ENCODE measurements at places on chromosomes 7 and 10.

DNA sequence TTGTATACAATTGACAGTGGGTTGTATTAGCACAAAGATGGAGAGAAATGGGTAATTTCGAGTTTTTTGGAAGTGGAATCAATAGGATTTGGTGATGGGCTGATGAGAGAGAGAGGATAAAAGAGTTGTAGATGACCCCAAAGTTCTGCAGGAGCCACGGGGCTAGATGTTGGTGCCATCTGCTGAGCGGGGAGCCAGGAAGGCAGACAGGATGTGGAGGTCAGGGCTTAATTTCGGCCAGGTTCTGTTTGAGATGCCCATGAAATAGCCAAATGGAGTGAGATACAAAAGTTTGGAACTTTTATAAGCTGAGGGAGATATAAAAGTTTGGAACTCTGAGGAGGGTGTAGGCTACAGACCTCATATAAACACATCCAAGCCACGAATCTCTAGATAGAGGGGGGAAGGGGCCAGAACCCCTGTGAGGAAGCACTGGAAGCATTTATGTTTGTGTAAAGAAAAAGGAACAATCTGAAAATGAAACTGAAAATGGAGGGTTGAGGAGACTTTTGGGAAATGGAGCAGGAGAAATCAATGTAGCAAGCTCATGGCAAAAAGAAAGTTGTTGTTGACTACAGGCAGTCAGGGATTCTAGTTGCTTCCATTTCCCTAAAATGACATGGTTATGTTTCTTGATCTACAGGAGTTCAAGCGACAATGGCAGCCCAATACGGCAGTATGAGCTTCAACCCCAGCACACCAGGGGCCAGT, 2.2 kb downstream of the GIMAP4 start:
- DNase-seq: no peak

GRCh38 chr10:60542657-60543056, 153.0 kb upstream of the ANK3 start:
- DNase-seq: no peak

- DNase-seq: no peak
These were observed 411.9 kb downstream of the TFEC start for GRCh38 chr7:115618676-115619075.

- no peak for DNase-seq
These were observed 17.4 kb upstream of the TMEM236 start for GRCh38 chr10:17734432-17735080.

DNA sequence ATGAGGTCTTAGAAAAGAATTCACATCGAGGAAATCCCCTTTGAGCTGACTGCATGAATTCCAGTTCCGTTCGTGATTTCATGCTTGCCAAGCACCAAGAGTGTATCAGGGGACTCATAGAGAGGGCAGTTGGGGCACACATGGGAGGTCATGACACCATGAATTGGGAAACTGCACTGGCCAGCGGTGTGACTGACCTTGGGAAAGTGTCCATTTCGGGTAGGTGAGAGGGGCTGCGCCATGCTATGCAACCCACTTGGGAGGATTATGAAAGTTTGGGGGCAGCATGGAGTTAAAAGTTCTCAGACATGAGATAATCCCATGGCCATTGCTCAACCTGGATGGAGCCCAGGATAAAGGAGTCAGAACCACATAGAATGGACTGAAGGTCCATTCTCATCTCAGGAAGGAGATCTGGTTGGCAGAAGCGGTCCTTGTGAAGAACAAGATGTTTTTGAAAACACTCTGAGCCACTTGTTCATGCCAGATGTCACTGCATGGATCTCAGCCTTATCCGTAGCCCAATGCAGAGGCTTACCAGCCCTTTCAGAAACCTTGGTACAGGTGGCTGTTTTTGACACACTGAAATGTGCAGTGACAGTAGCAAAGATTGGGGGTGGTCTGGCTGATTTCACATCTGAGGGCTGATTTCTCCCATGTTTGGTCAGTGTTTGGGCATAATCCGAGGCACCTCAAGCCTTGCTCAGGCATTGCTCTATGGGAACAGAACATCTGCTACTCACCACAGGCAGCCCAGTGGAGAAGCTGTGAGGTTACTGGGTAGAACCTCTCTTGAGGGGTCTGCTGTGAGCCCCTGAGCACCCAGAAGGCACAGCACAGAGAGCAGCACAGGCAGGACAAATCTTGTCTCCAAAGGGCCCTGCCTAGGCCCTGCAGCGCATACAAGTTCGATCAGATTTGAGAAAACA, 252.3 kb downstream of the CXCL12 start:
- DNase-seq: no peak

GRCh38 chr10:121819049-121819448, 108.8 kb downstream of the ATE1 start:
- no peak for DNase-seq

GRCh38 chr7:118059209-118059608, 124.8 kb upstream of the LSM8 start:
- DNase-seq: no peak

GRCh38 chr10:104842704-104843103, 201.6 kb downstream of the SORCS3 start:
- DNase-seq: no peak

DNA sequence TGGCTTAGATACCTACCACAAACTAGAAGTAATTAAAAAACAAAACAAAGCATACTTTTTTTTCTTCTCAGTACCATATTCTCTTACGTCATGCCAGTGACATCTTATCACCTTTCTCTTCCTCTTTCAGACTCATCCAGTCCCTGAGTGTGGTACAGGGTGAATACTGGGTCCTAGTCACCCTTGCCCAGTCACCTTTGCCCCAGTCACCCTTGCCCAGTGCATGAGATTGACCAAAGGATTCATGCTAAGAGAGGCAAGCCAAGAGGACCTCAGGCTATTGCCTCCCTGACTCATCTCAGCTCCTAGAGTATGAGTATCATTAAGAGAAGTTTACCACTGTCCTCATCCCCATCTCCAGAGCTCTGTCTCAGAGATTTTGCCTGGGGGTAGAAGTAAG, 10.0 kb upstream of the TSPAN12 start:
- DNase-seq: no peak

- DNase-seq: no peak
These were observed 104.0 kb downstream of the SRI start for GRCh38 chr7:88115816-88116215.

DNA sequence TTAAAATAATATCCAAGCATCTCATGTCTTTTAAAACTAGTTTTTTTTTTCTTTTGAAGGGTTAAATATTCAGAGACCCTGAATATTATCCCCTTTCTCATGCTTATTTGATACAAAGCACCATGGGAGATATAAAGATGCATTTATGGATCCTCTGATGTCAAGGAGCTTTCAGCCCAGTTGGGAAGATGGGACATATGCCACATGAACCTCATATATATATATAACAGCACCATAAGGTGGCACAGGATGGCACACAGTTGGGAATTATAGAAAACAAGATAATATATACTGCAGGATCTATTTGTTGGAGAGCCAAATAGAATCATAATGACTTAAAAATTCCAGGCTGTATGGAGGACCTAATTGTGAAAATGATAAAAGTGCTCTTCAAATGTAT, 185.4 kb upstream of the IMMP2L start:
- no peak for DNase-seq

GRCh38 chr10:59012839-59013238, 163.6 kb upstream of the PHYHIPL start:
- no peak for DNase-seq

DNA sequence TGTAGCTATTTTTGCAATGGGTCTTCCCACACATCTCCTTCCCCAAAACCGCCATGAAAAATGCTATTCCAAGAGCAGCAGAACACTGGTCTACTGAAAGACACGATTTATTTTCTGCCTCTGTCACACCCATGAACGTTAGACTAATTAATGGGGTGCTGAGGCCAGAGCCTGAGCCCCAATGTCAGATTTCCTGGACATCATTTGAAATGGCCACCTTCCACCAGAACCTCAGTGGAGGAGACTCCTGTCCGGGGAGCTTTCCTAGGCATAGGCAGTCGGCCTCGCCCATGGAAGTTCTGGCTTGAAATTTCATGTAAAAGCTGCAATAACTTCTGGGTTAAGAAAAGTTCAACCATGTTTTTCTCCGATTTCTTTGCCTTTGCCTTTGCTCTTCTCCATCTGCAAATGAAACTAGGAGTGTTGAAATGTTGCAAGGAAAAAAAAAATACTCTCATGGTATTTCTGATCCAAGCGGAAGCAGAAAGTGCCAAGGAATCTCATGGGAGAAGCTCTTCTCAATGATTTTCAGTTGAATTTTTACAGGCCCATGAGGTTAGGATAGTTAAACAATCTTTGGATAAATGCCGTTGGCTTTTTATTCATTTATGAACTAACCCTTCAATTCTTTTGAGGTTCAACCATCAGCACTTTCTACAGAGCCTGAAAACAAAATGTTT, 570.8 kb upstream of the MGMT start:
- DNase-seq: no peak

DNA sequence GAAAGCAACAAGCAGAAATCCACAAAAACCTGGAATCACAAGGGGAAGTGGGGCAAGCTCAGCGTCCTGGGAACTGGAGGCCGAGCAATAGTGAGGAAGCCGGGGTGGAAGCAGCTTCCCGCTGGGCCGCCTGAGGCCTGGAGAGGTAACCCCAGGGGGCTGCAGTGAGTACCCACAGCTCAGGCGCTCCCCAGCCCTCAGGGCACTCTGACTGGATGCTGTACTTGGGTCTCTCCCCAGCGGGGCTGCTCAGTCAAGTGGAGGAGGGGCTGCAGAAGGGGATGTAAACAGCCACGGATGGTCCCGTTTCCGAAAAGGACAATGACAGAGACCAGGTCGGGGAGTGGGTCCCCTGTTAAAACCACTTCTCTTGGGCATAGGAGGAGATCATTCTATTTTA, 50.3 kb downstream of the SLIT1 start:
- DNase-seq: no peak

DNA sequence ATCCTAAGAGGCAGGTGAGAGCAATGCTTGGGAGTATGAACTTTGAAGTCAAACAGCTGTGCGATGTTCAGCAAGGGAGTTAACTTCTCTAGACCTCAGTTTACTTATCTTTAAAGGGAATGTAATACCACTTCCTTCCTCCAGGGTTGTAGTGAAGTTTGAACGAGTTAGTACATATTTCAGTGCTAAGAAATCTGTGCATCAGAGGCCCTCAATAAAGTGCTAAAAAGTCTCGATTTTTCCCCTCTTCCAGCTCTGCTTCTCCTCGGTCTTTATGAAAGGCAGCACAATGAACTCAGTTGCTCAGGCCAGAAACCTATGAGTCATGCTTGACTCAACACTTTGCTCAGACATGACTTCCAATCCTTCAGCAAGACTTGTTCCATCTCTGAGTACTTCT, 418.9 kb downstream of the MDFIC start:
- DNase-seq: no peak

- DNase-seq: no peak
These were observed 68.1 kb downstream of the TNS3 start for GRCh38 chr7:47513741-47514241.

- DNase-seq: peak; percentile 60
These were observed 10.1 kb downstream of the OTUD1 start for GRCh38 chr10:23448802-23449570.

- DNase-seq: no peak
These were observed 215.5 kb downstream of the THSD7A start for GRCh38 chr7:11616466-11616865.

GRCh38 chr7:143885951-143886350, 16.0 kb downstream of the TCAF1 start:
- DNase-seq: no peak

GRCh38 chr10:124654686-124655085, 89.5 kb downstream of the FAM53B start:
- DNase-seq: no peak

DNA sequence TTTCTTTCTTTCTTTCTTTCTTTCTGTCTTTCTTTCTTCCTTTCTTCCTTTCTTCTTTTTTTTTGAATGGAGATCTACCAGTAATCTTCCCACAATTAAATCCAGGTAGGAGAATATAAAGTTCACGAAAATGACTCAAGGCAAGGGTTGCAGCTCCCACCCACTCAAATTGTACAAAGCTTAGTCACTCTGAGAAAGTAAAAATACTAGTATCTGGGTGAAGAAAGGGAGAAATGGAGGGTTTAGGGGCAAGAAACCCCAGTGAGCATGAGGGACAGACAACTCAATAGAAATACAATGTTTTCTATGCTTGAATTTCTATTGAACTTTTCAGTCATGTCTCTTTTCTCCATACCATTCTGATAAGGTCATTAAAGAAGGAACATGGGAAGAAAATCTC, 200.8 kb downstream of the GATA3 start:
- no peak for DNase-seq

GRCh38 chr10:18203471-18203870, 63.2 kb downstream of the CACNB2 start:
- DNase-seq: no peak

DNA sequence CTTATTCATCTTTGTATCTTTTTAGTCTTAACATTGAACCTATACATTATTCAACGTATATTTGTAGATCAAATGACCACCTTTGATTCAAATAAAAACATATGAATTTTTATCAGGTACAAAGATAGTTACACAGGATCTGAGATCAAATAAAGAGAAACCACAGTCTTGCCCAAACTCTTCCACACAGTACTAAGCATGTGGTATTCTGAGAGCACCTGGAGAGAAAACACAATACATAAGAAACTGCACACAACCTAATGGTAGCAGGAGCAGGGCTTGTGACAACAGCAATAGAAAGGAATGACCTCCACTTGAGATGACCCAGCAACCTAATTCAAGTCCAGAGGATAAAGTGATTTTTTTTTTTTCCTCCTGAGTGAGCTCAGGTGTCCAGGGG, 6.5 kb upstream of the WASL start:
- DNase-seq: no peak

- no peak for DNase-seq
These were observed 100.0 kb upstream of the AMPH start for GRCh38 chr7:38731215-38731614.

GRCh38 chr10:76141376-76141775, 710.0 kb downstream of the LRMDA start:
- DNase-seq: no peak

DNA sequence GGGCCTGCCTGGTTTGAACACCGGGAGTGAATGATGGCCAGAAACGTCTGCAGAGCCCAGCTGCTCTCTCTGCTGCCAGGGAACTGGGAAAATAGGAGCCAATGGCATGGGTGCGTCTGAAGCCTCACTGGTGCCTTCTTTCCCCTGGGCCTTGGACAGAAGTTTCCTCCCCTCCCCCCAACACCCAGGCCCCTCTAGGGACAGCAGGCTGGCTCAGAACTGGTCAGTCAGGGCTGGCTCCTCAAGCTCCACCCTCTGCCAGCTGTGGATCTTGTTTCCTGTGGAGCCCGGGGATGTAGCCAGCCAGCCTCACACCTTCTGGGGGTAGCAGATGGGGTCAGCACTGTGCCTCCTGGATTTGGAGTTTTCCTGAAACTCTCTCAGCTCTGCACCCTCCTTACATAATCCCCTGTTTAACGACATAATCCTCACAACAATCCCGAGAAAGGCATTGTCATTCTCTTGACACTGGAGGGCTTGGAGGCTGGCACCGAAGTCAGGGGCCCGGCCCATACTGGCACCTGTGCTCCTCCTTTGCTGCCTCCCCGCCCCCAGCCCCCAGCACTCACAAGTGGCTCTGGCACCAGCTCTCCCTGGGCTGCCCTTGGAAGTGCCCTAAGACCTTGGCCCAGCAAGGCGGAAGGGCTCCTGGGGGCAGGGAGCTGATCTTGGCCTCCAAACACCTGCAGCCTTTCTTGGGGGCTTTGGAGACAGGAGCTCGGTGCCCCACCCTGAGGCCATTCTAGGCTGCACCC, 5.7 kb downstream of the LDB3 start:
- DNase-seq: no peak

GRCh38 chr7:31663072-31663471, 23.9 kb upstream of the PPP1R17 start:
- DNase-seq: no peak

GRCh38 chr10:121591186-121591585, 7.1 kb downstream of the FGFR2 start:
- DNase-seq: no peak

All from GM10248 (cell line).